Fibroblast of skin of right quadriceps (primary cell): ENCODE measurements at places on chromosomes 13 and 19.
A peak's percentile ranks its signal among the peaks of the same experiment; 100 is the strongest.

GRCh38 chr13:94291631-94292322 lies 187.7 kb downstream of the DCT start:
- DNase-seq: no peak

DNA sequence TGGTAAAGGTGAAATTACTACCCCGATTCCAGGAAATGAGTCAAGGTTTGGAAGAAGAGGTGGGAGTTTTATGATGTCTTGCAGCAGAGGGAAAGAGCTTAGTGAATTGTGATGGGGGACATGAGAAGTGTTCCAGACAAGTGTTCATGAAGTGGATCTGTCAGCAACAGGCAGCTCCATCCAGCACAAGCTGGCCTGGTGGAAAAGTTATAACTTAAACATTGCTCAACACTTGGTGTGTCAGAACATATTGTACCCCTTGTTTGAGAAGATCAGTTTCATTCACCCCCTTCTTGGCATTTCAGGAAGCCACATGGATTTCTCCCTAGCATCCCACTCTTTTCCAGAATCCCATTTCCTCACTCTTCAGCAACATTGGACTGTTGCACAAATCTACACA lies 222.0 kb downstream of the B3GLCT start:
- DNase-seq: no peak

- DNase-seq: no peak
These were observed 165.4 kb downstream of the SUCLA2 start for GRCh38 chr13:47835470-47836228.

- DNase-seq: no peak
These were observed 5.3 kb downstream of the USHBP1 start for GRCh38 chr19:17259118-17259780.

DNA sequence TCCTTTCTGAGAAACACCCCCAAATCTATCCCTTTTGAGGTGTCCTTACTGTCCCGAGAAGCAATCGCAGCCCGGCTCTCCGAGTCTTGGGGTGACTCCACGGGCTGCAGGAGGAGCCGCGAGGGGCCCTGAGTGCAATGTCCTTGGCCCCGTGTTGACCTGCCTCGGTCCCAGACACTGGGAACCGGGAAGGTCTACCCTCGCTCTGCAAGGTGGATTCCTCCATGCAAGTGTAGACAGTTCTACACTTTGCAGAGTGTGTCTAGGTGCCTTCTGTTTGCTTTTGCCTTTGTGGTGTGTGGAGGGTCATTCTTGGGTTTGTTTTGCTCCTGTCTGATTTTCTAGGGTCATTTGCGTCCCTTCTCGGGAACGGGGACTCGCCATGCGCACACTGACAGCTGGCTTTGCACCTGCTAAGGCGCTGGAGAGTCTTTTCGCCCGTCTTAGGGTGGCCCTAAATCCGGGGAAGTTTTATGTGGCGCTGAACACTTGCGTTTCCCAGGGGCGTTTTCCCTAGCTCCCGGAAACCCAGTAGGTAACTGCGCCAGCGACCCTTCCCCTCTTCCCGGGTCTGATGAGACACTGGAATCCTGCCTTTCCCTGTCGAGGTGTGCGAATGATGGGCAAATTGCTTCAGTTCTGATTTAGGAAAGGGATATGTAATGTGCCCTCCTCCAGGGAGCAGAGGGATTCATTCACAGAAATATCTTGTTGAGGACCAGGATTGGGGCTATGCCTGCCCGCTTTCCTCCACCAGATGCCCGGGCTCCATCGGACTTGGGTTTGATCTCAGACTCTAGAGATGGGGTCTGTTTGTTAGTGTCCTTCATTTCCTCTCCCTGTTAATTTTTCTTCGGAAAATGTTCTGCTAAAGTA lies 755 bp downstream of the SERTM1 start:
- DNase-seq: no peak

DNA sequence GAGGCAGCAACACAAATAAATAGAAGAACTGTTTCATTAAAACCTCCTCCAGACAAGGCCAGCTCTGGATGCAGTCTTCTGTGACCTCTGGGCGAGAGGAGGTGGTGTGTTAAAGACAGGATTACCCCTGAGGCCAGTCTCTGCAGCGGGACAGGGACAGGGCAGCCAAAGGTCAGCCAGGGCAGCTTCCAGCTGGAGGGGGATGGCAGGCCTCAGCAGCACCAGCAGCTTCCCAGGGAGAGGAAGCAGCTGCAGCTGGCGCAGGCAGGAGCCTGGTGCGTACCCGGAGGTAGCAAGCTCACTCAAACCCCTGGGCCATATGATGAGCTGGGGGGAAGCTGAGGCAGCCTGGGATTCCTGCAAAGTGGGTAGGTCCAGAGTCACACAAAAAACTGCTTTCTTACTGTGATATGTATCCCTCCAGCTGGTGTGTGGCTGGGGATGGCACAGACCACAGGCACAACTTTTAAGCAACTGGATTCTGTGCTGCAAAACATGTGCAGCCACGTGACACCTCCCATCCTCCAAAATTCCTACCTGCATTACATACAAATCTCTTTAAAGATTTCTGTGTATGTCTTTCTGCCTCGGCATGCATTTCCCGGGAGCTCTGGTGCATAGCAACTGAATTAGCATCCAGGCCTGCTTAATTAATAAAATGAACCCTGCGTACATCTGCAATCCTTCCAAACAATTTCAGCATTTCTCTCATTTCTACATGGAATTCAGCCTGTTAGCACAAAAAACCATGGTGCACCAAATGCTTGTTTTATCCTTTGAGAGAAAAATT lies 238.3 kb upstream of the MAB21L1 start:
- no peak for DNase-seq

GRCh38 chr13:36028359-36029025 lies 102.7 kb downstream of the DCLK1 start:
- no peak for DNase-seq

GRCh38 chr19:4636151-4636717 lies 3.1 kb upstream of the TNFAIP8L1 start:
- DNase-seq: peak; percentile 56

DNA sequence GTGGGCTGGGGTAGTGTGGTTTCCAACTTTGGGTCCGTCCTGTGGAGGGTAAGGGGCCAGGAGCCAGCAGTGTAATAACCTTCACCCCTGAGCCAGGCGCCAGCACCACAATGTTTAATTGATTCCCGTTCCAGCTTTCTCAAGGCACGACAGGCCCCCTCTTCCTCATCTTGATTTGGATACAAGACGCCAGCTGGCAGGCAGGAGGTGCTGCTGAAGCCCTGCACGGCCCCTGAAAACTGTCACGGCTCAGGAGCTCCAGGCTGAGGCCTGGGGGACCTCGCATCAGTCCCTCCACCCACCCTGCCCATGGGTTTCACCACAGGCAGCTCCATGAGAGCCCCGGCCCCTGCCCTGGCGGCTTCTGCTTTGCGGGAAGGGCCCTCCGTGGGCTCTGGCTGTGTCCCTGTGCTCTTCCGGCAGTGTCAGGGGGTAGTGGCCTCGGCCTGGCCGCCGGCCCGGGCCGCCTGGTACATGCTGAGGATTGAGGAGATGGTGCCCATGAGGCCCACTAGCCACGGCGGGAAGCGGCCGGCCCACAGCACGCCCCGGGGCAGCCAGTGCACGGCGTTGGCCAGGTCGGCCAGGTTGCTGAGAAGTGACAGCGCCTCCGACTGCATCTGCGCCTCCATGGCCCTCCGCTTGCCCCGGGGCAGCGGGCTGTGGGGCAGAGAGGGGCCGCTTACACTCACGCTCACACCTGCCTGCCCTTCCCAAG lies 11.9 kb downstream of the PEX11G start:
- DNase-seq: no peak

- no peak for DNase-seq
These were observed 43.9 kb upstream of the FRY start for GRCh38 chr13:31987535-31988170.
